ENCODE measurements at places on chromosomes 1 and 21.

DNA sequence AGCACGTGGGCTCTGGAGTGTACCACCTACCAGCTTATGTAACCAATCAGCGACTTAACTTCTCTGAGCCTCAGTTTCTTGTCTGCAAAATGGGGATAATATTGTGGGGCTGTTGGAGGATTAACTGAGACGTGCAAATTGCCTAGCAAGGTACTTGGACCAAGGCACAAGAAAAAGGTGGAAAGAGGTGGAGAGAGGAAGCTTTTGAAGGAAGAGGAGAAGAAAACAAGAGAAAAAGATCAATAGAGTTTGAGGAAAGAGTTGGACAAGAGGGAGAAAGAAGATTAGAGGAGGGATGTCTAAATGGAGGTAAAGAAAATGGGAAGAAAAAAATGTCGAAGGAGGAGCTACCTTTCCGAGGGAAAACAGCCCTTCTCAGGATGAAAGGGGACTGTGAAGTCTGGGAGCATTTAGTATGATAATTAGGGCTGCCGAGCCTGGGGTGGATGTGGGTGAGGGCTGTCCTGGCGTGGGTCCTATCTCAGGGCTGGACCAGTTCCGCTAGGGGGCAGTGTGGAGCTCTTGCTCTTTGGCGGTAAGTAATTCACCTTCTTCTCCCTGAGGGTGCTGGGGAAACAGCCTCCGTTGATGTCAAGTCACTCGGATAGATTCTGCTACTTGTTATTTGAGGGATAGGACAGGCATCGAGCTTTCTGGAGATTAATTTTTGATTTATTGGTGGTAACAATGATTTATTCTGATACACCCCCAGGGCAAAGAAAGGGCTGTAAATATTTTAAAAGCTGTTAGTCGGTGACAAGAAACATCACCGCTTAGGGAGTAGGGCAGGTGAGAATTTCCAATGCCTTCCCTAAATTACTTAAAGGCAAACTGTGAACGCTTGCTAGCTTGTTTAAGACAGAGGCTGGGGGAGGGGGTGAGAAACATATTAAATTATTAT, 79.0 kb upstream of the NFASC start:
- DNase-seq, result peak; percentile 97

DNA sequence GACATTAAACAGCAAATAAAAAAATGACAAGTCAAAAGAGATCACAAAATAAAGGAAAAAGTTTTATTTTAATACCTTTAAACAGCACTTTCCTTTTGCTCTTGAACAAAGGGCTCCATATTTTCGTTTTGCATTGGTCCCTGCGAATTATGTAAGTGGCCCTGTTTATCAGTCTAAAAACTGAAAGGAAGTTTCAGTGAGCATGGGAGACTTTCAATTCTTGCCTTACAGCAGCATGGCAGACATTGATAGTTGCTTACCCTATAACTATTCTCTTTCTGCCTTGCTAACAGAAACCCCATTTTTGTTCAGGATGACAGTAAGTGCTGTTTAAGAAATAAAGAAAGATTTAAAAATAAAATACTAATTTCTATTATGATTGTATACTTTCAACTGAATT, 5.2 kb upstream of the SH3GLB1 start:
- no peak for DNase-seq

- no peak for DNase-seq
Measured at GRCh38 chr1:164950541-164950986, 391.6 kb downstream of the PBX1 start.

- peak; percentile 74 for DNase-seq
Measured at GRCh38 chr21:26967062-26967913, at the start of gene ADAMTS5. ADAMTS5 (minus strand) TSS chr21:26967088; CDS start chr21:26966391, 697 bp downstream.
